ENCODE measurements at places on chromosomes 1 and 21.

- no peak for DNase-seq
These were observed 2.6 kb upstream of the NBPF3 start for GRCh38 chr1:21437341-21437640.

DNA sequence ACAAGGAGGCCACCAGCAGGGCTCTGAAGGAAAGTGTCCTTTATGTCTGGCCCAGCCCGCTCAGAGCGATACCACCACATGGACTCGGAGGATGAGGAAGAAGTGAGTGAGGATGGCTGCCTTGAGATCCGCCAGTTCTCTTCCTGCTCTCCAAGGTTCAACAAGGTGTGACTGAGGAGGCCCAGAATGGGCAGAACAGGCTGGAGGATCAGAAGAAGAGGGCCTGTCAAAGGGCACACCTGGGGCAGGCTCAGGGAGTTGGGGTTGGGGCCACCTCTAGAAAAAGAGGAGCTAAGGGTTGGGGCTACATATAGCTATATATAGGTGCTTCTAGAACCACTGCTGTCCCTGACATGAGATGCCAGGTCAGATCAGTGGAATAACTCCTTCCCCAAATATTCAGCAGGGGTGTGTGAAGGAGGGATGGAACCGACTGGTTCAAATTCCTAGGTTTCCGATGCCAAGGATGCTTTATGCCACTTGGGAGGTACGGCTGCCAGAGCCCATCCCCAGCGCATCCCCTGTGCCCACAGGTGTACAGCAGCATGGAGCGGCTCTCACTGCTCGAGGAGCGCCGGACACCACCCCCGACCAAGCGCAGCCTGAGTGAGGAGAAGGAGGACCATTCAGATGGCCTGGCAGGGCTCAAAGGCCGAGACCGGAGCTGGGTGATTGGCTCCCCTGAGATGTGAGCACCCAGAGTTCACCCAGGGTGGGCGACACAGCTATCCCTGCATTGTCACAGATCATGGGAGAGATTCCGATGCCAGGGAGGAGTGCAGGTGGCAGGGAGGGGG is 102.2 kb downstream of the PIK3R3 start:
- DNase-seq, result no peak

- DNase-seq, result no peak
These were observed 4.6 kb upstream of the ATP13A2 start for GRCh38 chr1:17016317-17016661.

GRCh38 chr1:59394706-59395425 is 98.0 kb downstream of the FGGY start:
- no peak for DNase-seq

DNA sequence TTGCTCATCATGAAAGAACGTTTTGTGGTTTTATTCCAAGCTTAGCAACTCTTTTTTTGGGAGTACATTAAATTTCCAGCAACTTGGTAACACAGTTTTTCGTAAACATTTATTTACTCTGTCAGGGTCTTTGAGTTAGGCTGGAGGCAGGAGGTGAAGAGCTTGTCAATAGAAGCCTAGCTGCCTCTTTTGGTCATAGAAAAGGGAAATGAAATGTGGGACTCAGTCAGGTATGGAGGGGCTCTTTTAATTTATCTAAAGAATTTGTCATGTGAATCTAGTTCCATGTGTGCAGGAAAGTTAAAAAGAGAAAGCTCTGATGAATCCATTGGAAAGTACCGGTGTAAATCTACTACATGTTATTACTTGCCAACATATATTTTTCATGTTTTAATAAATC is 45.9 kb upstream of the PRMT6 start:
- no peak for DNase-seq

GRCh38 chr1:57010511-57010910 is 44.7 kb upstream of the C8B start:
- no peak for DNase-seq

GRCh38 chr1:12618965-12619791 is 1.2 kb upstream of the DHRS3 start:
- DNase-seq, result peak; percentile 69

- DNase-seq, result peak; percentile 84
These were observed at the start of gene THEMIS2 for GRCh38 chr1:27872059-27872801. TSS of gene THEMIS2 (plus strand) at chr1:27872544. CDS start at chr1:27872572, 28 bp downstream.

DNA sequence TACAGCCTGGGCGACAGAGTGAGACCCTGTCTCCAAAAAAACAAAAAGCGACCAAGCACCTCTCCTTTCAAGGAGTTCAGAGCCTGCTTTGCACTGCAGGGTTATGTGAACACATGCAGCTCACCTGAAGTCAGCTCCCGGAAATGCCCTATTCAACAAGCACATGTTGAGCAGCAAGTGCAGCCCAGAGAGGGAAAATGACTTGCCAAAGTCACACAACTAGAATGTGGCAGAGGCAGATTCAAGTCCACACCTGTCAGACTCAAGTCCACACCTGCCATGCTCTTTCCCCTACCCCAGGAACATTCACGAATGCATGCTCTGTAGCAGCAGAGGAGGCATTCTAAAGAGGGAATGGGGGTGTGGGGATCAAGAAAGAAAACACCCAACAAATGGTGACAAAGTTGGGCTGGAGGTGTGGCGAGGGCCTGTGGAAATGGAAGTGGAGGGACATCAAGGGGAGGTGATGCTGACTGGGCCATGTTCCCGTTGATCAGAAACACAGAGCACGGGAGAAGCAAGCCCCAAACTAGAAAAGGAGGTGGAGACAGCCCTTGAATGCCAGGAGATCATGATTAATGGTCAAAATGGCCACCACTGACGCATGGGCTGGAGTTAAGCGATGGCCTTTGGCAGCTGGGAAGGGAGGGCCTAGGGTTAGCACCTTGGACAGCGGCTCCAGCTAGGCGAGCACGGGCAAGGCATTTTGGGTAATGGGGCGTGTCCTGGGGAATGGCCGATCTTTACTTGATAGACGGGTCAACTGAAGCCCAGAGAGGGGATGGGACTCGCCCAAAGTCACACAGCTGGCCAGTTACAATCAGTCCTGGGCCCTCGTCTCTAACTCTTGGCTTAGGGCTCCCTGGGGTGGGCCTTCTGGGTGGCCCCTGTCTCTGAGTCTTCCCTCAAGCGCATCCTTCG is 21.5 kb downstream of the RAP1GAP start:
- peak; percentile 28 for DNase-seq

DNA sequence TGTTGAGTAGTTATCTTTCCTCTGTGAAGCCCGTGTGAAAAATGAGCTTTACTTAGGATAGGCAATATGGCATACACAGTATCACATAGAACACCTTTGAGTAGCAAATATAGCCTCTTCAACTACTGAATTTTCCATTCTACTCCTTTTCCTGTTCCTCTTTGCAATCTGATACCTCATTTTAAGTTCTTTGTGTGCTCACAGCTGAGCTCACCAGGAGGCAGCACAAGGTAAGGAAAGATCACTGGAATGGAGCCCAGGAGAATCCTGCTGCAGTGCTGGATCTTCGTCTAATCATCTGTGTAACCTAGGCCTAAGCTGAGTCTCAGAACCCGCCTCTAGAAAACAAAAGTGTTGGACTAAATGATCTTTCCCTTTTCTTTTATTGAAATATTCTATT is 171.0 kb downstream of the LRRC40 start:
- no peak for DNase-seq

GRCh38 chr21:17915976-17916375 is 96.8 kb upstream of the C21orf91 start:
- no peak for DNase-seq

- peak; percentile 74 for DNase-seq
These were observed 98.4 kb downstream of the EBNA1BP2 start for GRCh38 chr1:43073490-43074230.

- DNase-seq, result no peak
These were observed 63.6 kb downstream of the CDK18 start for GRCh38 chr1:205568135-205568468.

DNA sequence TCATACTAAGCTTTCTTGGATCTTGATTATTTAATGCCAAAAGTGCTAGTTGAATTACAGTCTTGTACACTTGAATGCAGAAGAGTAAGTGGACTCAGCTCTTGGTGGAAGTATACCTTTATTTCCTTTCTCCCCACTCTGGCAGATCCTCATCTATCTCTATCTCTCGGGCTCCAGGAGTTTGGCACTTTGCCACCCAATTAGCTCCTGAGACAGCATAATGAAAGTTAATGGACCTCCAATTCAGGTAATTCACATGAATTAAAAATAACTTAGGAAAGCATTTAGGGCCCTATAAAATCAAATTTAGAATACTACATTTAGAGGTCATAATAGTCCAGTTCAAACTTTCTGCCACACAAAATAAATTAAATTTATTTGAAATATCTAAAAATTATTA is 67.4 kb downstream of the OLFM3 start:
- DNase-seq, result no peak

GRCh38 chr1:184039126-184039525 is 1.6 kb upstream of the COLGALT2 start:
- DNase-seq, result no peak

DNA sequence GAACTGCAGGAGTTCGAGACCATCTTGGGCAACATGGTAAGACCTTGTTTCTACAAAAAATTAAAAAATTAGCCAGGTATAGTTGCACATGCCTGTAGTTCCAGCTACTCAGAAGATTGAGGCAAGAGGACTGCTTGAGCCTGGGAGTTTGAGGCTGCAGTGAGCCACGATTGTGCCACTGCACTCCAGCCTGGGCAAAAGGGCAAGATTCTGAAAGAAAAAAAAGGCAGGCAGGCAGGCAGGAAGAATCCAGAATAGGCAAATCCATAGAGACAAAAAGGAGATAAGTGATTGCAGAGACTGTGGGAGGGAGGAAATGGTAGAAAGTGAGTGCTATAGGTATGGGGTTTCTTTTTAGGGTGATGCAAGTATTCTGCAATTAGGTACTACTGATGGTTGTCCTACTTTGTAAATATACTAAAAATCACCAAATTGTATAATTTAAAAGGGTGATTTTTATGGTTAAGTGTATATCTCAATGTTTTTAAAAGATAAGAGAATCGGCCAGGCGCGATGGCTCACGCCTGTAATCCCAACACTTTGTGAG is 29.4 kb downstream of the ZZZ3 start:
- DNase-seq, result no peak

DNA sequence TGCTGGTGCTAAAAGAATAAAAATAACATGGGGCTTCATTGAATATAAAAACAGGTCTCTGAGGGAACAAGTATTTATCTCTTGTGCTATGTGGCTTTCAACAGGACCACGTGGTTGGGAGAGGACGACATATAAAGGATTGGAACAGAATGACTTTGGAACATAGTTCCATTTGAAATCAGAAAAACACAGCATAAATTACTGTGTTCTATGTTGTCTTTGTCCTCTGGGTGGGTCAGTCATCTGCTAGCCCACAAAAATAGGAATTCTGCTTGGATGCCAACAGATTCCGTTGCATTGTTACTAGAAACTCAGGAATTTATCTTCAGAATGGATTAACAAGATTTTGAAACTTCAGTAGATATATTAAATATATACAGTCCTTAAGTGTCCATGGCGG is 5.9 kb downstream of the CEP85 start:
- no peak for DNase-seq

GRCh38 chr1:19650416-19651140 is 6.5 kb downstream of the NBL1 start:
- no peak for DNase-seq

DNA sequence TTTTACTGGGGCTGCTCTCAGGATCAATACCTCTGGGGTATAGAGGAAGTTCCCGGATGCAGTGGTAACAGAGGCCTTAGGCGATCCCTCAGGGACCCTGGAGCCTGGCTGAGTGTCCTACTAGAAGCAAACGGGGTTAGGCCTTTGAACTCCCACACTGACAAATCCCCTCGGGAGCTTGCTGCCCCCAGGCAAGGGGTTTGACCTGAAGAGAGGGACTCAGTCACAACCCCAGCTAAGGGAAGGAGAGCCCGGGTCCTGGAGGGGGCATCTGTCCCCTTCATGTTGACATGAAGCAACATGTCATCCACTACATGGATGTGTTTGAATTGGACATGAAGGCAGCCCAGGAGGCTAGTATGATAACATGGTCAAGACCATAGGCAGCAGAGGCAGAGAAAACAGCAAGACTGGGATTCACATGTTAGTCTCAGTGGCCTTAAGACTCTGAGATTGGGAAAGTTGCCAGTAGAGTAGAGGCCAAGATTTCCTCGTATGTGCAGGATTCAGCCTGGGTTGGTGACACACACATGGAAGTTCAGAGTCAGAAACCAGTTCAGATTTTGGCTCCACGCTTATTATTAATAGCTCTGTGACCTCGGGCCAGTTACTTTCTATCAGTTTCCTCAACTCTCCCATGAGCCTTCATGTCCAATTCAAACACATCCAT is 101.5 kb downstream of the KCNN3 start:
- DNase-seq, result no peak

DNA sequence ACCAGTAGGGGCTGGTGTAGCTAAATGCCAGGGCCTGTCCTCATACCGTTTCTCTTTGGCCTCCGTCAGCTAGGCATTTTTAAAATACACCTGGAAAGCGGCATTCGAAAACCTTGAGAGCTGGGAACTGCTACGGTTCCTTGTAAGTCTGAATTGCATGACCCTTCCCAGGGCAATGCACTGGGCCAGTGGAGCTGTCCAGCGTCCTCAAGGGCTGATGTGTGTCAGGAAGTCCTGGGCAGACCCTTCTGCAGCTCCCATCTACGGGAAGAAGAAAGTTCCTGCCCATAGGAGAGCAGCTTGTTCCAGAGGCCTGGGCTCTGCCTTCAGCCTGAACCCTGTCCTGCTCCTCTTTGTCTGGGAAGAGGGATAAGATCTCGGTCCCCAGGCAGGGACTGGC is 34.1 kb downstream of the UBASH3A start:
- DNase-seq, result no peak

- no peak for DNase-seq
These were observed 10.6 kb upstream of the GCLM start for GRCh38 chr1:93919780-93920179.

GRCh38 chr1:83882906-83883305 is 116.0 kb downstream of the TTLL7 start:
- no peak for DNase-seq

- no peak for DNase-seq
These were observed 197.3 kb downstream of the MATN1 start for GRCh38 chr1:30525971-30526651.

DNA sequence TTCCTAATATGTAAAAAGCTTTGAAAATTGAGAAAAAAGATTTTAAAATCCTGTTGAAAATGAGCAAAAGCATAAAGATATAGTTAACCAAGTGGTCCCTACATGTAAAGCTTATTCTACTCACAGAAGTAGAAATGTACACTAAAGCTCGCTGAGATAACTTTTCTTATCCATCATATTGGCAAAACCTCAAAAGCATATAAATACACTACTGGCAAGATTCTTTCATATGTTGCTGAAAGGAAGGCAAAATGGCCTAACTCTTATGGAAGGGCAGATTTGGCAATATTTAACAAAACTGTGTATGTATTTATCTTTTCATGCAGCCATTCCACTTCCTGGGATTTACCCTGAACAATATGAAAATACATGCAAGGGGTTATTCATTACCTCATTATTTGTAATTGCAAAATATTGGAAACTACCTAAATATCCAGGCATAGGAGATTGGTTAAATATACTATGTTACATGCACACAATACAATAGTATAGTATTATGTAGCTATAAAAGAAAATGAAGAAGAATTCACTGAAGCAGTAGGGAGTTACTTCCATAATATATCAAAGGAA is 43.2 kb upstream of the LYPLAL1 start:
- no peak for DNase-seq

GRCh38 chr1:241212628-241213027 is 144.4 kb downstream of the RGS7 start:
- DNase-seq, result no peak

All from activated naive CD4-positive, alpha-beta T cell treated with Interleukin-2 at 50 U/mL for 16 hours (primary cell).